ENCODE measurements at places on chromosomes 16 and 17.

DNA sequence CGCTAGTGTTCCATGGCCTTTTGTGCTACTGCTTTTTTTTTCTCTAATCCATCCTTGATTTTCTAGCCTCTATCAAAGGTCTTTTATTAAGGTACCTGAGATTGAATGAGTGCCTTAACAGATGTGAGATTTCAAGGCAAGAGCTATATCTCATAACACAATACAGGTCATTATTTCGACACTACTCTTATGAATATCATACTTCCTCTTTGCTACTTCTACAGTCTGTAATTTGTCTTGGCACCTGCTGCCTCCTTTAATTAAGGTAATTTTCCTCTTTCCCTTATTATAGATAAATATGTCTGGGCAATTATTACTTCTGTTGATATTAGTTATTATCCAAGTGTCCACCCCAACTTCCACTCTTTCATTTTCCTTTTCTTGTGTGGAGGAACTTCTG lies 5.3 kb downstream of the KRT28 start:
- DNase-seq: no peak

DNA sequence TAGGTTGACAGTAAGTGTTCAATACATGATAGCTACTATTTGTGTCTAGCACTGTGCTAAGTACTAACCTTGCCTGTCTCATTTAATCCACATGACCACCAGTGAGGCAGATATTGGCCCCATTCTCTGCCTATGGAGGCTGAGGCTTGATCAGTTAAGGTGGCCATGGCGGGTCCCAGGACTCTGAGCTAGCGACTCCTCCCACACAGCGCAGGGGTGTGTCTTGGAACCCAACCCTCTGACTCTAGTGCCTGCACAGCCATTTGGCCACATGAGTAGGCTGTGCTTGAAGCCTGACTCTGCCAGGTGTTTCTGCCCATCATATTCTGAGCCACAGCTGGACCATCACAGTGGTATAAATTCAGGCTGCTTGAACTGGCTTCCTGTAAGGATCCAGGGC lies 6.4 kb downstream of the NHERF1 start:
- no peak for DNase-seq

- DNase-seq: peak; percentile 66
Observed at GRCh38 chr17:17729620-17730249, 48.5 kb downstream of the RAI1 start.

GRCh38 chr17:27628376-27628775 lies 2.6 kb upstream of the LGALS9 start:
- no peak for DNase-seq

GRCh38 chr17:8426094-8426720 lies 9.5 kb upstream of the NDEL1 start:
- DNase-seq: no peak

DNA sequence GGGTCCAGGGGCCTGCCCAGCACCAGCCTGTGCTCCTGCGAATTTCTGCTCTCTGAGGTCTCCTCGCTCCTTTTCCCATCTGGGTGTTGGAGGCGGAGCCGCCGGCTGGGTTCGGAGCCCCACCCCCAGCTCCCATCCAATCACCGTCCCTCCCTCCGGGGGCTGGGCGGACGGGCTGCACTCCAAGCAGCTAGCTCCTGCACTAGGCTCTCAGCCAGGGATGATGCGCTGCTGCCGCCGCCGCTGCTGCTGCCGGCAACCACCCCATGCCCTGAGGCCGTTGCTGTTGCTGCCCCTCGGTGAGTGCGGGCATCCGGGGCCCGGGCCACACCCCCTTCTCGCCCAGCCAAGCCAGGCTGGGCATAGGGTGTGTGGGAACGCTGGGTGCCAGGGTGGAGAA lies at the start of gene NRN1L:
Gene NRN1L, plus strand, starts transcription at position 202 of the 400 bp plus-strand sequence. Its CDS starts 19 bp downstream, at position 221.
- DNase-seq: no peak

DNA sequence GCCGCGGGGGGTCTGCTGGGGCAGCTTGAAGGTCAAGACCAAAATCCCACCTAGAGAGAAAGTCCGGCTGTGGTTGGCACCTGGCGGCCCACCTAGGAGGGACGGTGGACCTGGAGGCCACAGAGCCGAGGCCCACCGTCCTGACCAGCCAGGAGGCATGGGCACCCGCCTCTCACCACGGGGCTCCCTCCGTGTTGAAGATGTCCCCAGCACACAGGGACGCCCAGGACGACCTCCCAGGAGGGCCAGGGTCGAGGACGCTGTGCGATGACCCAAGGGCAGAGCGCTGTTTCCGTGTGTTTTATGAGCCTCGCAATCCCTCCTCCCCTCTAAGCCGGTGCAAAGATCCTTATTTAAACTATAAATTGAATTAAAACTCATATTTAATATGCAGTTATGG lies 131.2 kb downstream of the C16orf95 start:
- DNase-seq: no peak

- no peak for DNase-seq
Observed at GRCh38 chr17:57257895-57258851, 1.9 kb downstream of the MSI2 start.

GRCh38 chr16:25256695-25257469 lies 763 bp downstream of the ZKSCAN2 start:
- no peak for DNase-seq

- no peak for DNase-seq
Observed at GRCh38 chr17:40360091-40360490, 4.4 kb downstream of the GJD3 start.

GRCh38 chr17:80445726-80446110 lies 30.7 kb downstream of the NPTX1 start:
- no peak for DNase-seq

GRCh38 chr16:73047536-73048291 lies at the start of gene ZFHX3:
TSS of gene ZFHX3 (minus strand) at chr16:73048128. CDS start at chr16:72960145, 87,983 bp downstream.
- peak; percentile 59 for DNase-seq

DNA sequence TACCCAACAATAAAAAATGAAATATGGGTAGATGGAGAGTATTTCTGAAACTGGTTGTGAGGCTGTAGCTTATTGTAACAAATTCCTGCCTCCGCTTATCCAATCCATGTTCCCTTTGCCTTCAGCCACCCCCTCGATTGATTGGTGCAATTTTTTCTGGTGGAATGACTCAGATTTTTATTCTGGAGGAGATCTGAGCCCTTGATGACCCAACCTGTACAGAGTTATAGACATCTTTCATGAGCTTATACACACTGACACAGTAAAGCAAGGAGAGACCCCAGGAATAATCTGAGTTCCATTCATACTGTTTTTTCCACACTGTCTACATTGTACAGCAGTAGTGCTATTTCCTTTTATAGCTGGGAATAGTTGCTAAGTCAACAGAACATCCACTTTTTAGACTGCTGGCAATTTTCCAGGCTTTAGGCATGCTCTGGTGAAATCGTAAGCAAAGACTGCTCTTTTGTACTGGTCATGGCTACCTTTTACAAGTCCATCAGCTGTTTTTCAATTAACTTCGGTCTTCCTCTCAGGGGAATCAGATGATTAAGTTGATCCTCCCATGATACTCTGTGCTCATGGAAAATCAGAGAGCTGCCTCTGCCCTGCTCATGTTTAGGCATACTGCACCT lies 30.1 kb downstream of the CCL4 start:
- DNase-seq: no peak

GRCh38 chr17:5419959-5420653 lies at the start of gene RPAIN:
TSS of gene RPAIN (plus strand) at chr17:5420182. CDS start at chr17:5420211, 29 bp downstream.
- no peak for DNase-seq

DNA sequence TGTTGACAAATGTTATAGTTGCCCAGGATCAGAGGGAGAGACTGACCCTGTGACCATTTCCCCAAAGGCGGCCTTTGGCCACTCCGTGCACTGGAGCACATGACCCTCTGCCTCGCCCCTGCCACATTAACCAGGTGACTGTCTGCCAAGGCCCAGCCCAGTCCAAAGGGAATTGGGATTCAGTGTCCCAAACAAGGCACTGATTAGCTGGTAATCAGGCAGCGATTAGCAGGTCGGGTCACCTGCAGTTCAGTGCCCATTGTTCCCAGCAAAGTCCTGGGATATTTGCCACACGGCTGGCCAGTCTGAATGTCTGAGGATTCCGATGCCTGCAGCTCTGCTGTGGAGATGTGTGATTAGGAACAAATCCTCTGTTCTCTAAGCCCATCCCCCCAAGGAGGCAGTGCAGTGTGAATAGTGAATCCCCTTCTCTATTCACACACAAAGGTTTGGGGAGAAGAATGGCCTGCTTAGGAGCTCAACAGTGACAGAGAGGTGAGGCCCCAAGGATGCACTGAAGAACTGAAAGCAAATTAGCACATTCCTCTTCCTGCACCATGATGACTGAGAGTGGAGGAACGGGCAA lies 123.1 kb upstream of the MAF start:
- DNase-seq: no peak

GRCh38 chr17:64129515-64129764 lies 504 bp downstream of the ERN1 start:
- DNase-seq: no peak

DNA sequence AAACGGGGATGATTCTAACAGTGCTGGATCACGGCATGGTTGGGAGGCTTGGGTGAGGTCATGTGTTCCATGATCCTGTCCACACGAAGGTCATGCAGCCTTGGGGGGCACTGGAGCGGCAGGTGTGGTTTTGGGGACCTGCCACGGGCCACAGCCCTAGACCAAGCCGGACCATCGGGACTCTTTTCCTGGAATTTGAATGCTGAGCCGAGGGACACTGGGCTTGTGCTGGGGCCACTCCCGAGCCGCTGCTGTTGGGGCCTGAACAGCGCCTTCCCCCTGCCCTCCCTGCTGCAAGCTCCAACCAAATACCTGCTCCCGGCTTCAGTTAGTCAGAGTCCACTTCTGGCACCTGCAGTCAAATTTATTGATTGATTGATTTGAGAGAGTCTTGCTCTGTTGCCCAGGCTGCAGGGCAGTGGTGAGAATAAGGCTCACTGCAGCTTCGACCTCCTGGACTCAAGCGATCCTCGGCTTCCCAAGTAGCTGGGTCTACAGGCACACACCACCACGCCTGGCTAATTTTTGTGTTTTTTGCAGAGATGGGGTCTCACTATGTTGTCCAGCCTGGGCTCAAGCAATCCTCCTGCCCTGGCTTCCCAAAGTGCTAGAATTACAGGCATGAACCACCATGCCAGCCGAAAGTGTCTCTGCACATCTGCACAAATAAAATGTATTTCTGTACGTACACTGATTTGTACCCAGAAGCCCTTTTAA lies 37.2 kb upstream of the SLC38A10 start:
- no peak for DNase-seq

DNA sequence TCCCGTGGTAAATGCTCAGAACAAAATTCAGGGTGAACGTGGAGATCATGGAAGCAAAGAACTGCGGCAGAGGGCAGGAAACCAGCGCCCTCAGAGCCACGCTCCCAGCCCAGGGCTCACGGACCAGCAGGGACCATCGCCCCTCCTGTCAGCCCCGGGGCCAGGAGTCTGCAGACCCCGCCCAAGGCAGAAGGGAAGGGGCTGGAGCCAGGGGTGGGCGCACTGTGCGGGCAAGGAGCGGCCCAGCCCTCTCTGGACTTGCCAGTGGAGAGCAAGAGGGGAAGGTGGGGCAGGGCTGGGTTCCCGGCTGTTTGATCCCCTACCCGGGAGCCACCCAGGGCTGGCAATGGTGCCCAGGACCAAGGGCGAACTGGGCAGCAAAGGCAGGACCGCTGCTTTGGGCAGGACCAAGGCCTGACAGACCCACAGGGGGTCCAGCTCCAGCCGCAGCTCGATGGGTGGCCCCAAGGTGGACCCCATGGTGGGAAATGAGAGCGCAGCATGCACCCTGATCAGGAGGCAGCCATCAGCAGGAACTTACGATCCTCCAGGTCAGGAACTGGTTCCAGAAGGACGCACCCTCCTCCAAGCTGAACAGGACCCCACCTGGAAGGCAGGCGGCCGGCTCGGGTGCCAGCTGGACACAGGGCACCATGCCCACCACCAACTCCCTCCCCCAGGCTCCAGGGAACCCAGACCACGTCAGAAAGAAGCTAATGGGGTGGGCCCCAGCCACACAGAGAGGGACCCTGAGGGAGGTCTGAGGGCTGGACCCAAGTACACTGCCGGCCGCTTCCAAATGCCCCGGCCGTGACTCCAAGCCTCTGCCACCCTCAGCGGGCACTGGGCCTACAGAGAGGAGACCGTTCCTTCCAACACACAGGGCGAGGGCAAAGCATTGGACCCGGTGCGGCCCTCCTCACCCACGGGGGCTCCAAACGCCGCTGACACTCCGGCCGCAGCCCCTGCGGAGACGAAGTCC lies 11.1 kb upstream of the CCDC154 start:
- no peak for DNase-seq
